Mesenteric fat pad (tissue), 1 donor: ENCODE measurements at places on chromosomes 13 and 19. TPM values are rescaled to one million over a fixed set of nuclear protein-coding genes. Genes with fewer than 3 reads are reported as not detected.

DNA sequence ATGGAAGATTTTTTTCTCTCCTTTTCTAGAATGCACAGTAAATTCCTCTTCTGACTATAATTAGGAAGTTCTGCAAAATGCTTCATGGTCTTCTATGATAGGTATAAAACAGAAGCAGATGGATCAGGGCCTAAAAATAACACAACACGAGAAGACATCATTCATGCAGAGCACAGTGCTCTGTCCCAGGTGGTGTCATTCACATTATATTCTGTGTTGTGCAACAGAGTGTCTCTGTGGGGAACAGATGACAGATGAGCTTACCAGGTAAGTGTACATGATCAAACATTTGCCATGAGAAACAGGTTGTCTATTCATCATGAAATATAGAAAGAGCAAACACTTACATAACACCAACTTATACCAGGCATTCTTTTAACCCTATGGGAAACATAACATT is 288.3 kb downstream of the KCTD12 start:
- DNase-seq = no peak

SRRM5 gene
- total RNA-seq = 0.22 TPM

DNA sequence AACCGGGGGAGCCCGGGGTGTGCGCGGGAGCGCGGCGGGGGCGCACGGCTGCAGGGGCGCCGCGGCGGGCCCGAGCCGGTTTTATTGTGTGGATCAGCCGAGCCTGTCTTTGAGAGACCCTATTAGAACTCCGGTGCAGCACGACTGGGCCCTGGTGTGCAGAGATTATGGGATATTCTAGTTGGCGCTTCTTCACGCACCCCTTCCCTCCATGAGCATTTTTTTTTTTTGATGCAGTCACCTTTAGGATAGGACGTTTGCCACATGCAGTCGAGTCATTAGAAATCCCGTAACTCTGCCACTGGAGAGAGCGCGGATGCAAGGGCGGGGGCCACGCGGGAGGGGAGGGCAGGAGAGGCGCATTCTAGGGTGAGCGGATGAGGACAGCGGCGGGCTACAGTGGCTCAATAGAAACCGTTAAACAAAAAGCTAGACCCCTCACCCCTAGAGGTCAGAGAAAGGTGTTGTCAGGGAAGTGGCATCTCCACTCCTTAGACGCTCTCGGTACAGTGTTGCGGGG is 3.7 kb downstream of the FGF9 start:
- no peak for DNase-seq

IFI30 gene
- total RNA-seq = 236 TPM

GFY gene
- not detected for total RNA-seq

GPX4 gene
- total RNA-seq = 920 TPM

DNA sequence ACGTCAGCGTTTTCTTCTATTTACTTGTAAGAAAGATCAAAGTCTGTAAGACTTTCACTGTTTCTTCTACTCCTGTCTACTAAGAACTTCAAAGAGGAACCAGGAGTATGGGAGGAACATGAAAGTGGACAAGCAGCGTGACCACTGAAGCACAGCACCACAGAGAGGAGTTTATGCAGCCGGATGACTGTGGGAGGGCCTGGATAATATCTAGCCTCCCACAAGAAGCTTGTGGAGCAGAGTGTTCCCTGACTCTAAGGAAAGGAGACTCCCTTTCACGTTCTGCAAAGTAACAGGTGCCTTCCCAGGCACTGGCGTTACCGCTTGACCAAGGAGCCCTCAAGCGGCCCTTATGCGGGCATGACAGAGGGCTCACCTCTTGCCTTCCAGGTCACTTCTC is 83.6 kb upstream of the PDCD5 start:
- DNase-seq = no peak

EEF1AKMT1 gene
- total RNA-seq = 9.0 TPM

ZNF350 gene
- 9.7 TPM for total RNA-seq

- DNase-seq = no peak
Measured at GRCh38 chr13:36076211-36076610, 55.0 kb downstream of the DCLK1 start.

PLPP2 gene
- 7.9 TPM for total RNA-seq

- no peak for DNase-seq
Measured at GRCh38 chr13:65855242-65855805, 1374.8 kb downstream of the PCDH9 start.

GRCh38 chr13:40495621-40496001 is 170.8 kb downstream of the FOXO1 start:
- DNase-seq = no peak

ZNF793 gene
- total RNA-seq = 2.3 TPM

SIGLEC5 gene
- 2.2 TPM for total RNA-seq

- no peak for DNase-seq
Measured at GRCh38 chr19:40466985-40467734, at the start of gene SPTBN4. Gene SPTBN4, plus strand, starts transcription at chr19:40467001. Its CDS starts 5,621 bp downstream, at chr19:40472622.

ZNF763 gene
- 0.87 TPM for total RNA-seq

DMRTC2 gene
- total RNA-seq = not detected

DNA sequence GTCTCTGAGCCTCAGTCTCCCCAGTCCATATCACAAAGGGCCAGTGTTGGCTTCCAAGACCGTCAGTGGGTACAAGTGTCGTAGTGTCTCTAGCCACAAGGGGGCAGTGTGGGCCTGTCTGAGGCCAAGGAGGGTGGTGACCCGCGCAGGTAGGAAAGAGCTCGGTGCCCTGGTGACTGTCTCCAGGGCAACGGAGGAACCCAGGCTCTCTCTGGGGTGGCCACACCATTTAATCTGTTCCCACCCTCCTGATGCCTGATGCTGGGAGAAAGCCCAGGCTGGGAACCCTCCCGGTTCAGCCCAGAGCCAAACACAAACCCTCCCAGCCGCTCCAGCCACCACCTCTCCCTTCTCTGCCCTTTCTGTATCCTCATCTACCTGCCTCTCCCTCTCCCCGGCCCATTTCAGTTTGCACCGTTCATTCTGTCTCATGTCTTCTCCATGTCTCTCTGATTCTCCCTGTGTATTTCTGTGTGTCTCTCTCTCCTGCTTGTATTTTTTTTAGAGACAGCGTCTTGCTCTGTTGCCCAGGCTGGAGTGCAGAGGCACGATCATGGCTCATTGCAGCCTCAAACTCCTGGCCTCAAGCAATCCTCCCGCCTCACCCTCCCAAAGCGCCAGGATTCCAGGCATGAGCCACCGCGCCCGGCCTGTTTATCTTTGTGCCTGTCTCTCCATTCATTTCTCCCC is 17.5 kb upstream of the MEIS3 start:
- DNase-seq = peak; percentile 92

DNA sequence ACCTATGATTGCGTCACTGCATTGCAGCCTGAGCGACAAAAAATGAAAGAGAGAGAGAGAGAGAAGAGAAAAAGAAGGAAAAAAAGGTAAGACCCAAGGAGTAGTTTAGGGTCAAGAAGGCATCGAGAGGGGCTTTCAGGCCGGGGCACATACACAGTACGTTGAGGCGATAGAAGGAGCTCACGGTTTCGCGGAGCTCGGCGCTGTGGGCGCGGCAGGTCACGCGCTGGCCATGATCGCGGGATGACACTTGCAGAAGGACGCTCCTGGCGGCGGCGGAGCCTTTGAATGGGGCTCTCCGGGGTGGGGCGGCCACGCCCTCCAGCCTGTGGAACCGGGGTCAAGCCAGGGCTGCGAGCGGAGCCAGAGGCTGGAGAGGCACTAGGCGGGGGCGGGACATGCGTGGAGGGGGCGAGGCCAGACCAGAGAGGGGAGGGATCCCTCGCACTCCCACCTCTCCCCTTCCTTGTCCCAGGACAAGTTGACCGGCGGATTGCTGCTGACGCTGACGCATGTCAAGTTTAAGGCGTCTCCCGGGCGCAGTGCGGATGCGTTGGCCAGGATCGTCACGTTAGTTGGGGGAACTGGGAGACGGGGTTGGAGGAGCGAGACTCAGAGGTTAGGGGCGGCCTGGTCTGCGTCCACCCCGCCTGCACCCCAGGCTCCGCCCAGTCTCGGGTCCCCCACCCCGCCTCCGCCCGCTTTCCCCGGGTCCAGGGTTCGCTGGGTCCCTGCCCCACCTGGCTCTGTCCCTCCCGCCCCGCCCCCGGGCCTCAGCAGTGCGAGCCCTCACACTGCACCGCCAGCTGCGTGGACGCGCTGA is 6.9 kb downstream of the NPHS1 start:
- DNase-seq = no peak

GRCh38 chr19:3362217-3362906 is 4.0 kb upstream of the NFIC start:
- no peak for DNase-seq

DNA sequence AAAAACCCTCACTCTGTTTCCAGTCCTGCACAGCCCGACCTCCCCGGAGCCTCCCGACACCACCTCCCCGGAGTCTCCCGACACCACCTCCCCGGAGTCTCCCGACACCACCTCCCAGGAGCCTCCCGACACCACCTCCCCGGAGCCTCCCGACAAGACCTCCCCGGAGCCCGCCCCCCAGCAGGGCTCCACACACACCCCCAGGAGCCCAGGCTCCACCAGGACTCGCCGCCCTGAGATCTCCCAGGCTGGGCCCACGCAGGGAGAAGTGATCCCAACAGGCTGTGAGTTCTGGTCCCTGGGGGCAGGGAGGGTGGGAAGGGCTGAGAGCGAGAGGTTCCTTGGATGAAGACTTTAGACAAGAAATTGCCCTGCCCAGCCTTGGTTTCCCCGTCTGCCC is 5.4 kb downstream of the MADCAM1 start:
- no peak for DNase-seq

DNA sequence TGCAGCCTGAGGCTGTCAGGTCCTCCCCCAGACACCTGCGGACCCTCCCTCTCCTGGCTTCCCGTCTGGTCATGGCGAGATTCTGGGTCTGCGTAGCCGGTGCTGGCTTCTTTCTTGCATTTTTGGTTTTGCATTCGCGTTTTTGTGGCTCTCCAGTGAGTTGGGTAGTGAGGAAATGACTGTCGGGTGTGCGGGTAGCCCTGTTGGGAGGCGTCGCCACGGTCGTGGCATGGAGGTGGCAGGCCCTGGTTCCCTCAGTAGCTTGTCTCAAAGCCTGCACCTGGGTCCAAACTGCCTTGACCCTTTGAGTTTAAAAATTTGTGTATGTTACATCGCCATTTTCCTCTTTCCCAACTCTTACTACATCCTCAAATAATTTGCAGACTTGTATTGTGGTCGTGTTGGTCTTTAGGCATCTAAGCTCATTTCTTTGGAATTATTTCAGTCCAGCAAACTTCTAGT is 344 bp downstream of the NHLRC3 start:
- DNase-seq = no peak

DNA sequence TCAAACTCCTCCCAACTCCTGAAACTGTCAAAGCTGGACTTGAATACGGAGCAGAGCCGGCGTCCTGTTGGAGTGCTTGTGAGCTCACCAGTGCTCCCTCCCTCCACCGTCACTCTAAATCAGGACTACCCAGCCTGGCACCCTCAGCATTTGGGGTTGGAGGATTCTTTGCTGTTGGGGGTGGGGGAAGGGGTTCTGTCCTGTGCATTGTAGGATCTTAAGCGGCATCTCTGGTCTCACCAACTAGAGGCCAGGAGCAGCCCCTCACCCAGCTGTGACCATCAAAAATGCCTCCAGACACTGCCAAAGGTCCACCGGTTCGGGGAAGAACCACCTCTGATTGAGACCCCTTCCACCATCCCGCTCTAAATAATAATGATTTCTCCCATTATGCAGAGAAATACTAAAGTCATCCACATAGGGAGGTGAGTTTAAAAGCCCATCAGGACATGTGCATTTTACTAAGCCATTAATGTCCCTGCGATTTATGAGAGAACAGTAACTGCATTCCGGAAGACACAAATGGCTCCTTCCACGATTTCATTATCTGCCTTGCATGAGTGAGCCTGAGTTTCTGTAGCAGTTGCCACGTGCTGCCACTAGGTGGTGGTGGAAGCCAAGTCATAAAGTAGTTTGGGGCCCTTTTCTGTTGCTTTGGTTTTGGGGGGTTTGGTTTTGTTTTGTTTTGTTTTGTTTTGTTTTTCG is 16.1 kb upstream of the USP29 start:
- DNase-seq = peak; percentile 72

GRCh38 chr19:7905268-7905667 is 1.6 kb downstream of the MAP2K7 start:
- DNase-seq = no peak

- no peak for DNase-seq
Measured at GRCh38 chr13:100068133-100068931, 20.6 kb upstream of the PCCA start.

HPN gene
- 1.4 TPM for total RNA-seq

GRCh38 chr13:27353166-27353583 is 71.2 kb upstream of the GTF3A start:
- DNase-seq = no peak

- DNase-seq = no peak
Measured at GRCh38 chr13:41284512-41285288, 21.3 kb upstream of the MTRF1 start.

CEACAM16 gene
- not detected for total RNA-seq

- DNase-seq = no peak
Measured at GRCh38 chr13:21443171-21443570, 15.9 kb downstream of the ZDHHC20 start.

ATP4B gene
- total RNA-seq = not detected

GRCh38 chr19:49951806-49952478 is 9.0 kb downstream of the SIGLEC11 start:
- DNase-seq = no peak

BRME1 gene
- 0.67 TPM for total RNA-seq

UGGT2 gene
- total RNA-seq = 32.4 TPM

GRCh38 chr13:62130062-62130970 is 714.7 kb upstream of the PCDH20 start:
- no peak for DNase-seq

PRR19 gene
- not detected for total RNA-seq

KLHL1 gene
- total RNA-seq = not detected

GRCh38 chr13:111322001-111322915 is 1.8 kb downstream of the TEX29 start:
- DNase-seq = peak; percentile 77

DNA sequence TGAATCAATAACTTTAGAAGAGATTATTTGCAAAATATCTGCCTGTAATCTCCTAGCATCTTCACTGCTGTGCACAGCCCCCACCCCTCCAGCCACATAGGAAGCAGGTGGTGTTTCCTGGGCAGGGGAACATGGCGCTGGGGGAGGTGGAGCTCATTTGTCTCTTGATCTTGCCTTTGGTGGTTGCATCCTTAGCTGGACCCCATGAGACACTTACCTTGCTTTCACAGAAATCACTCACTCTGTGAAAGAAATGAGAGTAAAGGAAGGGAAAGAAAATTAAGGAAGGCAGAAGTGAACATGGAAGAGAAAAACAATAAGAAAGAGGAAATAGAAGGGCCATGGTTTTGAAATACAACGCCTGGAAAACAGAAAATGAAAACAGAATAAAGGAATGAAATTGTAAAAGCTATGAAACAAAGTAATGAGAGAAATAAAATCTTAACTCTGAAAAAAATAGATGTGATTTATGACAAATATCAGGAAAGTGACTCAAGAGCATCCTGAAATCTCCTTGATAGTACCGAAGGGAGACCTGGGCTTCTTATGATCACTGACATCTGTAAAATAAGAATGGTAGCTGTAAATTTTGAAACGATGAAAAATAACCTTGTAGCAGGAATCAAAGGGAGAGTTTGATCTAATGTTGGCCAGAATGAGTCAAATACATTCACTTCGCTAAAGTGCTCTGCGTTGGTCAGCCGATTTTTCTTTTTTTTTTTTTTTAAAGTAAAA is 17.2 kb upstream of the RNASEH2B start:
- DNase-seq = no peak

SOX1 gene
- not detected for total RNA-seq

GRCh38 chr13:51156648-51157047 is 45.6 kb upstream of the C13orf42 start:
- no peak for DNase-seq

LRRC8E gene
- total RNA-seq = 1.8 TPM
